Activated CD8-positive, alpha-beta memory T cell treated with anti-CD3 and anti-CD28 coated beads, Interleukin-2, amount 50 U/mL, for 4 hours (primary cell): ENCODE measurements at places on chromosomes 7 and 10.
A peak's percentile ranks its signal among the peaks of the same experiment; 100 is the strongest.

GRCh38 chr7:9307131-9307530 is 873.7 kb downstream of the NXPH1 start:
- DNase-seq, result no peak

DNA sequence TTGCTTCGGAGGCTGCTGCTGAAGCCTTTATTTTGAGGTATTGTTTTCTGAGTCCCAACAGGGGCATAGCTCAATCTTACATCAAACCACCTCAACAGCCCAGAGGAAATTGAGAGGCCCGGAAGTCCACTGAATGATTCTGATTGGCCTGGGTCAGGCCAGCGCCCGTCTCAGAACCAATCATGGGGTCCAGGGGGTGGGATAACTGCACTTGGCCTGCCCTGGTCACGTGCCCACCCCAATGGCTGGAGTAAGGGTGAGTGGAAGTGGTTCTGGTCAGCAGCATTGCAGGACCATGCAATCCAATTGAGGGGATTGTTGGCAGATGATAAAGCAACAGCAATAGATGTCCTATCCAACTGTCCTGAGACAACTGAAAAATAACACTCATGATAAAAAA is 190.6 kb downstream of the HERPUD2 start:
- no peak for DNase-seq

DNA sequence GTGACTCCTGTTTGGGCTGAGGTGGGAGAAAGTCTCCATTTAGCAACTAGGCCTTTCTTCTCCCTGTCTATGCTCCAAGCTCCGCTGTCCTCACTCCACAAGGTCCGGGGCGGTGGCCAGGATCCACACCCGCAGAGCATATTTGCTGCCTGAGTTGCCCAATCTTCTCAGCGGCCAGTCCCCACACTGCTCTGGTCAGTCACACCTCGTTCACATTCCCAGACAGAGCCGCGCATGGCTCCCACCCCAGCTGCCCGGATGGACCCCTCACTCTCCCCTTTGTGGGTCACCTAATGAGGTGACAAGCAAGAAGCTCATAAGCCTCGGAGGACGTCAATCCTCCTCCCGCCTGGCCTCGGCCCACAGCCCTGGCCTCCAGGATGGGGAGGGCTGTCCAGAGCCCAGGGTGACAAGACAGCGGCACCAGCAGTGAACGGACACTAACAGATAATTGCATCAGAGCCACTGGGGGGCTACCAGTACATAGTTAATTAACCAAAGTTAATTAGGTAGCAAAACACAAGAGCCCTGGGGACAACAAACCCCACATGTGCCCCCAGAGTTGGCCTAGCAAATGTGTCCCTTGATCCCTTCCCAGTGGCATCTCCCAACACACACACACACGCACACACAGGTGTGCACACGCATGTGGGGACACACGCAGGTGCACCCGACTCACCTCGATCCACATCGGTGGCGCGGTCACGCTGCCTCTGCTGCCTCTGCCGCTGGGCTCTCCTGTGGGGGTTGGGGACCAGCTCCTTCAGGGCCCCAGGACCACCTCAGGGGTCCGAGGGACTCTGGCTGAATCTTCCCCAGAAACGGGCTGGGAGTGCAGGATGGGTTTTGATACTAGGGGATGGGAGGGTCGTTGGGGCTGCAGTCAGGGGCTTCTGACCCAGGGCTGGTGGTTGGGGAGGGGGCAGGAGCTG is 11.8 kb downstream of the EPHA1 start:
- no peak for DNase-seq

DNA sequence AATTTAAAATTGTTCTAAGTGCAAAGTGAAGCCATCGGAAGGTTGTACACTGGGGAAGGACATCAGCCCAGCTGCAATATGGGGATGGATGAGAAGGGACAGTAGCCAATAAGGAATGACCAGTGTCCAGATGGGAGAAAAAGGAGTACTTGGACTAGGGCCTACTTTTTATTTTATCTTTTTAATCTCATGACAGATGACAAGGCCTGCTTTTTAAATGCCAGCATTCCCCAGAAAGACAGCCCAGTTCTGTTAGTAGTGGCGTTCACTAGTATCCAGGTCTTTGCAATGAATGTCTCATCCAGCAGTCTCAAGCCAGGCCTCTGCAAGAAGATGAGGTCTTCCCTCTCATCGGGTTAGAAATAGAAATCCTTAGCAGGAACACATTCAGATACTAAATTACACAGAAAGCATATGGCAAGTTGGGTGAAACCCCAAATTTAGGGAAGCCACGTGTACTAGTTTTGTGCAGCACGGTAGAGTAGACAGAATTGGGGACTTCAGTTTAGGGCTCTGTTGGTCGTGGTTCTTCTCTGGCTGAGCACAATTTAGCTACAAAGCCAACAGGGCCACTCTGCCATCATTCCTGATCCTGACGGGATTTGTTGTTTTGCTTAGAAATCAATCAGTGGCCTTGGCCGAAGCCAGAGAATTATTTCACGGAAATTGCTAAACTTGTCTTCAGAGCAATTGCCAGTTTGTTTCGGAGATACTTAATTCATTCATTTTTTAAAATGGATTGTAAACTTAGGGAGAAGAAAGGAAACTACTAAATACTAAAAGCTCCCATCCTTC is 227.8 kb downstream of the ARHGAP21 start:
- no peak for DNase-seq

DNA sequence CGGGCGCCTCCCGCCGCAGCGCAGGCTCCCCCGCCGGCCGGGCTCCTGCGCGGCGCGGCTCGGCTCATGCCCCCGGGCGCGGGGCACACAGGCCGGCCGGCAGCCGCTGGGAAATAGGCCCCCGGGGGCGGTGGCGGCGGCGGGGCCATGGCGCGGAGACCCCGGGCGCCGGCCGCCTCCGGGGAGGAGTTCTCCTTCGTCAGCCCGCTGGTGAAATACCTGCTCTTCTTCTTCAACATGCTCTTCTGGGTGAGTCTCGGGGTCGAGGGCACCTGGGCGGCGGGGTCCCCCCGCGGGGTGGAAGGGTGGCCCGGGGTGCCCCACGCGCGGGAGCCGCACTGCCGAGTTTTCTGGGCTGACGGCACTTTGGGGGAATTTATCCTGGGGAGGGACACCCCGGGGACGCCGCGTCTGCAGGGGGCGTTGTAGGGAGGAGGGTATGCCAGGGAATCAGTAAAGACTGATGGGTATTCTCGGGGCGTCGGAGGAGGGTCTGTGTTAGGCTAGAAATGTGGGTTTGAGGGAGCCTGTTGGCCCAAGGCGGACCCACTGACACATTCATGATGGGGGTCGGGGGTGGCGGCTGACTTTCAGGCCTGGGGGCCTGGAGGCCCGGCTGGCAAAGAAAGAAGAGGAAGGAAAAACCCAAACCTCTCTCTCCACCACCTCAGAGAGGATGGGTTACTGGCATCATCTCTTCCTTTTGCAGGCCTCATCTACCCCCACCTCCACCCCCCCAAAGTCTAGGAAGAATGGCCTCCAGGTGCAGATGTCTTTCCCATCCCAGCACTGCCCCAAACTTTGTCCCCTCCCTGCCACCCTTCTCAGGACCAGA is 544 bp downstream of the TSPAN33 start:
- DNase-seq, result peak; percentile 38

GRCh38 chr7:82029236-82029913 is 259.5 kb upstream of the HGF start:
- DNase-seq, result no peak

DNA sequence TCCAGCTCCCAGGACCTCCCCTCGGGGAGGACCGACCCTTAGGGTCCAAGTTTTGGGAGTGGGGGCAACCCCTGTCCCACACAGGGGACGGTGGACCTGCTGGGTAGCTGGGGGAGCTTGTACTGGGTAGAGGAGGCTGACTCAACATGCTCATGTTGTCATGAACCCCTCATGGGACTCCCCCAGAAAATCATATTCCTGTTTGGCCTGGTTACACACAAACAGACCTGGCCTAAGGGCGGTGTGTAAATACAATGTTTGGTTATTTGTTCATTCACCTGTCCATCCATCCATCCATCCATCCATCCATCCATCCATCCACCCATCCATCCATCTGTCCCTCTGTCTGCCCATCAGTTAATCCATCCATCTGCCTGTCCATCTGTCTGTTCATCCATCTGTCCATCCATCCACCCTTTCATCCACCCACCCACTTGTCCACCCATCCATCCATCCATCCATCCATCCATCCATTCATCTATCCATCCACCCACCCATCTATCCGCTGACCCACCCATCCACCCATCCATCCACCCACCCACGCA is 92.9 kb downstream of the DNAJB6 start:
- DNase-seq, result no peak

- DNase-seq, result no peak
These were observed 5.7 kb downstream of the GRID2IP start for GRCh38 chr7:6545398-6546126.

- DNase-seq, result no peak
These were observed 80.7 kb downstream of the MMRN2 start for GRCh38 chr10:86876748-86877147.

DNA sequence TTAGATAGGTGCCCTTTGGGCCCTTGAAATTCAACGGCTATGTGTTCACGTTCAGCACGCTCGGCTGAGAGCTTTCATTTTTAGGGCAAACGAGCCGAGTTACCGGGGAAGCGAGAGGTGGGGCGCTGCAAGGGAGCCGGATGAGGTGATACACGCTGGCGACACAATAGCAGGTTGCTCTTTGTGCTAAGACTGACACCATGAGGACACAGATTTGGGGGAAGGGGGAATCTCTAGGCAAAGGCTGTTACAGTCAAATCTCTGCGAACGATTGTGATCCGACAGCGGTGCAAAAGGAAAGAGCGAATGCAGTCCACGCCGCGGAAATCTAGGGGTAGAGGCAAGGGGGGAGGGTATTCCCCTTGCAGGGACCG is 667 bp downstream of the KLLN start:
- DNase-seq, result no peak

DNA sequence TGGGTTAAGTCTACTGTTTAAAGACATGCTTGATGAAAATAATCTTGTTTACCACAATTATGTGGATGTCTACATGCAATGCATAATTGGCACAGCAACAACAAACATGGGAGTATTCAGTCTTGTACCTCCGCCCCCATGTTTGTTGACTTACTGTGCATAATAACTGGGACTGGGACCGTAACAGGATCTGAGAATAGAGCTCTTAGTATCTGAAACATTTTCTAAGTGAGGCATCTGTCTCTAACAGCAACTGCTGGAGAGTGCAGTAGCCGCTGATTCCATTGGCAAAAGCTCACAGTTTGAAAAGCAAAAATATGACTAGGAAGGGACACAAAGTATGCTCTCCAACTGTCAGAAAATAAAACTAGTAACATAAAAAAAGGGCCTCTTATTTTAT is 61.6 kb downstream of the ENO4 start:
- no peak for DNase-seq

DNA sequence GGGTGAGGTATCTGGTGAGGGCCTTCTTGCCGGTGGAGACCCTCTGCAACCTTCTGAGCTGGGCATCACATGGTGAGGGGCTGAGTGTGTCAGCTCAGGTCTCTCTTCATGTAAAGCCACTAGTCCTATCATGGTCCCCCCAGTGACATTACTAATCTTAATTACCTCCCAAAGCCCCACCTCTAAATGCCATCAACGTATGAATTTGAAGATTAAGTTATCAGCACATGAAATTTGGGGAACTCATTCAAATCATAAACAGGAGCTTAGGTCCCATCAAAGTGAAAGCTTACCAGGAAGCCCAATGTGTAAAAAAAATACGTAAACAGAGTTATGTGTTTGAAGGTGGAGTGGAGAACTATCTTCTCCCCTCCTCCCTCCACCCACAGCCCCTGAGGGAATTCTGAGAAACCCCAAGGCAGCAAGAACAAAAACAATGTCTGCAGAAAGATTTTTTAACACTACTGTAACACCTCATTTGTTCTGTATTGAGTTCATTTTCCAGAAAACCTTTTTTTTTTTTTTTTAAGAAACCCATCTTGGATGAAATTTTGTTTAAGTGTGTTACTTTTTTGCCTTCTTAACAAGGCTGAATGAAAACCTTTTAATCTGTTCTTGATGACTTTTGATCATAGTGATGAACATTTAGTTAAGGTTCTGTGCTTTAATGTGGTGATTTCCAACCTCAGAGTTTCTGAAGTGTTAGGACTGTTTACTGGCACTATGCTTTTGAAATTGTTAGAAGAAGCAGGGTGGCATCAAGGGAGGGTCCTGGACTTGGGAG is 19.1 kb upstream of the PCGF5 start:
- no peak for DNase-seq

DNA sequence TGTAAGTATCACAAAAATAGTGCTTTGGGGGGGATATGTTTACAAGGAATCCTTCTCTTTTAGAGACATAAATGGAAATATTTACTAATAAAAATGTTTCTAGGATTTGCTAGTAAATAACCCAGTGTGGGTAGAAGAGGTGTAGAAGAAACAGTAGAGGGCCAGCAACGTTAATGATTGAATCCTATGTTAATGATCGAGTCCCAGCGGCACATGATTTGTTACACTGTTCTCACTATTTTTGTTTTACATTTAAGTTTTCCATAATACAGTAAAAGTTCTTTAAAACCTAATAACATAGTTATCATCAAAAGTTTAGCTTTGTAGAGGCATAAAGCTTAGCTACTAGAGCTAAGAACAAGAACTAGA is 66.0 kb downstream of the UBE2H start:
- DNase-seq, result no peak

GRCh38 chr7:98810153-98810802 is 59.5 kb downstream of the TMEM130 start:
- no peak for DNase-seq

- DNase-seq, result no peak
These were observed 60.2 kb downstream of the R3HCC1L start for GRCh38 chr10:98194633-98195032.

GRCh38 chr7:23472046-23472445 is 1.8 kb upstream of the IGF2BP3 start:
- DNase-seq, result no peak

DNA sequence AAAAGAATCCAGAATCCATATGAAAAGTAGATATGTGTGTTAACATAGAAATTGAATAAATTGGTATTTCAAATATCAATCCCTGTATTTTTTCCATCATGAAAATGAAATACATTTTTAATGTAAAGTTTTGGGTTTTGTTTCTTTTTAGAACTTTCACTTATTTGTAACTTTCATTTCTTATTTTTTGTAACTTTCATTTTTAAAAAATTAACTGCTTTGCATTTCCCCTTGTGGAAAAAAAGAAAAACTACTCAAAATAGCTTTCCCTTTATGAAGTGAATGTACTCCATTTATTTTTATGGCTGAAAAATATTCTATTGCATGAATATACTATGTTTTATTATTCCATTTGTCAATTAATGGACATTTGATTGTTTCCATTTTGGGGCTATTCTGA is 75.6 kb upstream of the SMNDC1 start:
- no peak for DNase-seq

GRCh38 chr10:33460505-33461294 is 126.2 kb upstream of the NRP1 start:
- no peak for DNase-seq

DNA sequence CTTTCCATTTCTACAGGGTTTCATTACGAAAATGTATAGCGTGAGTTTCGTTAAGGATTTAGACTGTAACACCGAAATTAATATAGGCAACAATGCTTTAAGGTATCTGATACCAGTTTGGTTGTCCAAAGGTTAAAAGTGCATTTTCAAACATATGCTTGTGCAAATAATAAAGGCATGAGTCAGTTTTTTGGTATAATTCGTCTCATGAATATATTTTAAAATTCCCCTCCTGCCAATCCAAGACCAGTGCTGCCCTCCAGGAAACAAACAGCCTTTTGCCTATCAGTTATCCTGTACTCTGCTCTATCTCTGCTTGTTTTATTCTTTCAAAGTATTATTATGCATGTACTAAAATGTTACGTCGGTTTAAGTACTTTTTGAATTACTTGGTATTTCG is 2.0 kb downstream of the LCOR start:
- no peak for DNase-seq

GRCh38 chr7:100675581-100676350 is 2.2 kb downstream of the GNB2 start:
- peak; percentile 82 for DNase-seq
